Motor neuron (in vitro differentiated cells): ENCODE measurements at places on chromosomes 2 and 18.

DNA sequence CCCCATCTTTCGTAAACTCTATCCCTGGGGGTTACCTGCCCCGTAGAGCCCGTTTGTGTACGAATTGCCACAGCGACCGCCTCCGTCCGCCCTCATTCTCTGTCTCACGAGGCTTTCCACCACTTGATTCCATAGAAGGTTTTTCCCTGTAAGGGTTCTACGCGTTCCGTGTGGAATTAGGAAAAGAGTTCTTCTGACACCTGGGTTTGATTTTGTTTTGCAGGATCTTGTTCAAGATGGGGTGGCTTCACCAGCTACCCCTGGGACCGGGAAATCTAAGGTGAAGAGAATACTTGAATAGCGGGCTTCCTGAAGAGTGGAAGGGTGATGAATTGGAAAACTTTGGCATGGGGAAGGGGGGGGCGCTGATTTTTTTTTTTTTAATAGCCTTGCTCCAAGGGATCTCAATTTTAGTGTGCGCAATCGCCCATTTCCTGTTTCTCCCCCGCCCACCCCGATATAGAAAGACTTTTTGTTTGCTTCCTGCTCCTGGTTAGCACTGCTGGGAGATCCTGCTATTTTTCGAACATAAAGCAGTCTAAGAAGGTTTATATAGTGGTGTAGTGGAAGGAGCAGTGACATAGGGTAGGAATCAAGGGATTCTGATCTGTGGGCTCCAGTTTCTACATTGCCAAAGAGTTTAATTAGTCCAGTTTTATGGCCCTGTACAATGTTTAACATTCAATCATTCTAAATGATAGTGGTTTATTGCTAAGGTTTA lies 564 bp downstream of the GCC2 start:
- ATAC-seq: peak; percentile 39

GRCh38 chr2:119691189-119691588 lies 12.2 kb downstream of the TMEM177 start:
- ATAC-seq: no peak

DNA sequence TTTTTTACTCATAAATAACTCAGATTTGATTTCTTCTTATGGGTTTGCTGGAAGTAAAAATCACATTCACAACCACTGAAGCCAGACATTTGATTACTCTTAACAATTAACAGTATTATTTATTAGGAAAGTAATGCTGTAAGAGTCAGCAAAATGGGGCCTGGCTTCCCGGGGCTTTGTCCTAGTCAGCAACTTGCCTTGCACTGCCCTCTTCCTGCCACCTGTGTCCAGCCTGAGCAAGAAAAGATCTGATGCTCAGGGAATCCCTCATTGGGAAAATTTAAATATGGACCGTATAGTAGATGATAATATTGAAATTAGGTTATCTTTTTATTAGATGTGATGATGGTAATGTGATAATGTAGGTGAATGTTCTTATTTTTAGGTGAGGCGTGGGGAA lies 30.8 kb upstream of the ACYP2 start:
- ATAC-seq: no peak

DNA sequence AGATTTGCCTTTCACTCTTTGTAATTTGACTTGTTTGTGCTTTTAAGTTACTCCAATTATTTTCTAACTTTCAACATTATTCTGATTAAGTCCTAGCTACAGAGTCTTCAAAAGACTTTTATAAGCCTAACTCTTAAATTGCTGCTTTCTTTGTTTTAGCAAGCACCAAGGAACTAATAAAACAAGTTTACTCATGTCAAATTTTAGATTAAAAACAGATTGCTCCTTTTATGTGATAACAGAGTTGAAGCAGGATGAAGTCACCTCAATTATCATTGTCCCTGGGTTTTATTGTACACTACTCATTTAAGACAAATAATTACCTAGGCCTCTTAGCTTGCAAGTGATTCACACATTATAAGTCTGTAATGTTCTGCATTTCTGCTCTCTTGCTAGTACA lies 678.4 kb downstream of the ERBB4 start:
- ATAC-seq: no peak

DNA sequence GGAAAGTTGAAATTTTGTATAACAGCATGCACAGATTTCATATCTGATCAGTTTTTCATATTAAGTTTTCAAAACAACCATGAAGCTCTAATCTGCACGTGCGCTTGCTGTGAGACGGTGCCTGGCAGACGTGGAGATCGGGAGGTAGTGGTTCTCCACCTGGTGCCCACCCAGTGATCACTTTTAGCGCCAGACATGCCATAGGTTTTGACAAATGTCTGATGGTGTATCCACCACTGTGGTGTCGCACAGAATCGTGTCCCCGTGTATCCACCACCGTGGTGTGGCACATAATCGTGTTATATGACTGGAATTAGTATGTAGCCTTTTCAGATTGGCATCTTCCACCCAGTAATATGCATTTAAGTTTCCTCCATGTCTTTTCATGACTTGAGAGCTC lies 40.9 kb upstream of the KCNG2 start:
- ATAC-seq: no peak

DNA sequence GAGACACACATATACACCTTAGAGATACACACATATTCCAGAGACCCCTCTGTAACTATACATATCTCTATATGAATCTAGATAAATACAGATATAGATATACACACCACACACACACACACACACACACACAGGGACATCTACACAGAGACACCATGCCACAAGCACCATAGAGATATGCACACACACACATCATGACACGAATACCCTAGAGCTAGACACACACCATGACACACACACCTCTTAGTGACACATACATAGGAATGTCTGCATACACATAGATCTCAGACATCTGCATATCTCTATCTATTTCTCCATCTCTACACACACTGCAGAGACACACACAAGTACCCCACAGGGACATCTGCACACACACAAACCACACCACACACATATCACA lies 270.0 kb downstream of the CYRIA start:
- ATAC-seq: no peak

DNA sequence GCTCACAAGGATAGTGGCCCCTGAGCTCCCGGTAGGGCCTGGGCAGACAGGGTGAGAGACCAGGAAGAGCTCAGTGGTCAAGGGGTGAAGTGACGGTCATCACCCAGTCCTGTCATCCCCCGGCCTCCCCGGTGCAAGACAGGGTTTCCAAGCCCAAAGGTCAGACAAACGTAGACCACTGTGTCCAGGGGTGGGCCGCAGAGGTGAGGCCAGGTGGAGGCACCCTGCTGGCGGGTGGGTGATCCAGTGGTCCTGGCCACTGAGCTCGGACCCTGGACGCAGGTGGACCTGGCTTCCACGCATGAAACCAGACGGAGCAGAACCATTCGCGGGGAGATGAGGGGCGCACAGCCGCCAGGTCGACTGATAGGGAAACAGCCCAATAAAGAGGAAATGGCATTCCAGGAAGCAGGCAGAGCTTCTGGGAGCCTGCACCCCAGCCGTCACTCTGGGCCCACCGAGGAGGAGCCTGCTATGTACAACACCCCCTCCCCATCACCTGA lies 14.4 kb upstream of the SNED1 start:
- ATAC-seq: no peak

- no peak for ATAC-seq
Observed at GRCh38 chr2:202122163-202122540, 49.1 kb downstream of the KIAA2012 start.
